ENCODE measurements at places on chromosomes 2 and 18. TPM values are rescaled to one million over a fixed set of nuclear protein-coding genes. Genes with fewer than 3 reads are reported as not detected.

GRCh38 chr2:61376211-61376610 is 94.7 kb downstream of the USP34 start:
- no peak for DNase-seq

DNA sequence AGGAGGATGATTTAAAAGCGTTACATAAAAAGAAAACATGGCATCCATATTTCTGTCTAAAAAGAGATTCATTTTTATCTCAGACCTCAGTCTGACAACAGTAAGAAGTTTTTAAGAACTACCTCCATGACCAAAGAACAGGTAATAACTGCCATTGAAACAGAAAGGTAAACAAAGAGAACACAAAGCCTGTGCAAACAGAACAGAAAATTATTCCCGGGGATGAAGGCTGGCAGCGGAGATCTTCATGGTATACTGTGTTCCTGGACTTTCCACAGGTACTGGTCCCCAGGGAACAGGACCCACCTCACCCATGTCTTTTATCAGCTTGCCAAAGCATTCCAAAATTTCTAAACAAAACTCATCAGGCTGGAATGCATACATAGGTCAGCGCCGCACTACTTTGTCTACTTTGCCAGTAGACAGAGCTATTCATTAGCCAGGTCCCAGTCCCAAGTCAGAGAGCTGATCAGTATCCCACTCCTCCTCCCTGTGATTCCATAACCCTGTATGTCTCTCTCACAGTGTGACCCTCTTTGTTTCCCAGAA is 277.3 kb downstream of the MBD2 start:
- no peak for DNase-seq

GRCh38 chr2:64105670-64106461 is 38.4 kb downstream of the PELI1 start:
- DNase-seq: no peak

The ANKRD44 gene
- 3.2 TPM for total RNA-seq

DNA sequence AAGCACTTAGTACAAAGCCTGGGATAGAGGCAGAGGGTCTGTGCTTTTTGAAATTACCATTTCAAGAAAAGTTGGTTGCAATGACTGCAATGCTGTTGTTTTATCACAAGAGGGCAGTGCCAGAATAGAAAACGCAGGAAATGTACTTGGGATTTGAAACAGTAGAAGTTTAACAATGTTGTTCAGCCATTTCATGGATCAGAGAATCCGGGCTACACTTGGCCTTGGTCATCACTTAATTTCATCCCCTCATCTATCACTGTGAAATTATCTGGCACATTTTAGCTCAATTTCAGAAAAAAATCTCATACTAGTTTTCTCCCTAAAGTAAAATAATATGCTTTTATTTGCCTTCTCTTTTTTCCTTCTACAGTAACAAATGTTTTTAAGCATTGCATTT is 70.8 kb downstream of the RAPGEF4 start:
- peak; percentile 37 for DNase-seq

DNA sequence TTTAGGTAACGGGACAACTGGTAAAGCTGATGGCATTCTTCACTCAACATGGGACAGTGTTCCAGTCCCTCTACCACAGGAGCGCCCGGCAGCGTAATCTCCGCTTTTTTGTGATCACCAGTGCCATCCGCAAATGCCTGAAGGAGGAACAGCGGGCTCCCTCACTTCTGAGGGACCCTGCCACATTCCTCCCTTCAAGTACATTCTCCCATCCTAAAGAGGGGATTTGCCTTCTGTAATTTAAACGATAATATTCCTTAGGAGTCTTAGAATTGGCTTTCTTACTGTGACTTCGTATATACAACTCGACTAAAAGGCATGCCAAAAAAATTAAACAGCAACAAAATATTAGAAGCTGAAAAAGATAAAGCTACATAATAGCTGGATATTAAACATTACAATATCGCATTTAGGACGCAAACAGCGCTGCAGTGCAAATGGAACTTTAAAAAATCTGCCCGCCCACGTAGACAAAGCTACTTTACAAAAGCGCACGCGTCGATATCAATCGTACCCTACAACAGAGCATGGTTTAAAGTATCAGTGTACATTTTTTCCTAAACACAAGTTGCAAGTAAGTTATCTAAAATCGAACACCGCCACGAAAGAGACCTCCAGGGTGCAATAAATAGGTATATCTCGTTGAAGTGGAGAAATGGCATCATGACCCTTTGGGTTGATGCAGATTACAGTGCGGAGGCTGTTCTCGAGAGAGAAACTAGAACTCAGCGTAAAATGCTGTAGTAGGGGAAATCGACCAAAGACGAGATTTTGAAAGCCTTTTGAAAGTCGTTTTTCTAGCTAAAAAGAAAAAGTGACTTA is 2.3 kb upstream of the VSNL1 start:
- DNase-seq: peak; percentile 38
